ENCODE measurements at places on chromosomes 2 and 18. TPM values are rescaled to one million over a fixed set of nuclear protein-coding genes. Genes with fewer than 3 reads are reported as not detected.

Gene SLC14A1
- total RNA-seq: not detected

Gene CDK15
- total RNA-seq: not detected

Gene SCYGR4
- not detected for total RNA-seq

Gene ADNP2
- 27.1 TPM for total RNA-seq

Gene PROC
- not detected for total RNA-seq

Gene LOXHD1
- total RNA-seq: not detected

Gene TMEFF2
- total RNA-seq: 0.07 TPM

Gene TUBA3E
- not detected for total RNA-seq

Gene EN1
- not detected for total RNA-seq

Gene FEV
- total RNA-seq: not detected

Gene ANKRD23
- 1.7 TPM for total RNA-seq

Gene TMEM198
- total RNA-seq: not detected

Gene CRYGD
- not detected for total RNA-seq
